ENCODE measurements at places on chromosomes 2 and 18.

DNA sequence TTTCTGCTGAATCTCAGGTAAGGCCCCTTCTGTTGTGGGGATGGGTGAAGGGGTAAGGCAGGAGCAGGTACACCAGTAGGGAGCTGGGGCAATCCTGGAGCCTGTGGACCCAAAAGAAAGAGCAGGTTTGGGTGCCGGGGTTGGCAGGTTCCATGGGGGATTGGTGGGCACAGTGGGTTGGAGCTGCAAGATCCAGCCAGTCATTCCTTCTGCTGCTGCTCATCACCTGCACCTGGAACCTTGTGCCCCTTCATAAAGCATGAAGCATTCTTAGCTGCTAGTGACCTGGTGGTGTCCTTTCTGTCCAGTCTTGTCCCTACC, 24.9 kb downstream of the FHOD3 start:
- DNase-seq, result no peak

- DNase-seq, result no peak
Measured at GRCh38 chr2:234969306-234970098, 17.7 kb downstream of the SH3BP4 start.

GRCh38 chr2:72127401-72128058, 20.1 kb downstream of the CYP26B1 start:
- no peak for DNase-seq

DNA sequence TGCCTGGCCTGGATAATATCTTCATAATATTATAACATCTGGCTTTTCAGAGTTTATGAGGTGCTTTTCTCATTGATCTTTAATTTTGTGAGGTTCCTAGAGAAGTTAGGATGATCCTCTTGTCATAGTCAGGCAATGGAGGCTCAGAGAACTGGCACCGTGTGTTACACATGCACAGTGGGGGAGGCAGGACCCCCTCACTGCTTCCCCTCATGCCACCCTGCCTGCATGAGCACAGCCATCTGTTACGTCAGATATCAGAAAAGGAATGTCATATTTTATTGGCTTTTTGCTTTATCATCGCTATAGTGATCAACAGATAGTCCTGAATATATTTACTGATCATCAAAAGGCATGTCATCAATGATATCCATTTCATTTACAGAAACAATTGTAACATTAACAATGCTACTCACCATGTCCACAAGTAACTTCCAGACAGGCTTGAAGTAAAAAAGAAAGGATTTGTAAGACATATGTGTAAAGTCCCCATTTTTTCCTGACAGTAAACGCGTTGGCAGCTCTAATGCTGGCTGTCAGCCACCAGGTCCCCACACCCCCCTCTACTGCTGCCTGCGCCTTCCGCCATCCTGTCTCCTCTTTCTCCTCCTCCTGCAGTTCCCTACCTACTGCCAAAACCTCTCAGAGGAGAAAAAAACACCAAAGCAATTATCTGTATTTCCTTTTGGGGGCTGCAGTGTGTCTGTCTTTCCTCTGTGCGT, 18.8 kb downstream of the ENOSF1 start:
- no peak for DNase-seq

- DNase-seq, result no peak
Measured at GRCh38 chr2:165373278-165374010, 96.1 kb upstream of the CSRNP3 start.

DNA sequence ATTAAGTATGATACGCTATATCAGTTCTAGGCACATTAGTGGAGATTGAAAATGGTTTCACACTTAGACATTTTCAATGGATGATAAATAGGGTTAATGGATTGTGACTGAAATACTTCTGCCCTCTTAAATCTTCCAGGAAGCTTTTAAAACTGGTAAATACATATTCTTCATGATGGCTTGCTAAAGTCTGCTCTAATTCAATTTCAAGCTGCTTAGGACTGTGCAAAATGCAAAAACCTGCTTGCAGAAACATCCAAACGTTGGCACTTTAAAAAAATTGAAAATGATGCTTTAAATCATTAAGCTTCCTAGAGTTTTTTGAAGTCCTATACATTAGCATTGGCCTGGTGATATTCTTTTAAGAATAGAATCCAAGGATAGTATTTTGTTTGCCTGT, 214.8 kb upstream of the FSHR start:
- DNase-seq, result no peak

GRCh38 chr2:191280290-191280689, 35.1 kb downstream of the MYO1B start:
- no peak for DNase-seq

GRCh38 chr2:122117371-122117770, 361.9 kb downstream of the TSN start:
- DNase-seq, result no peak

DNA sequence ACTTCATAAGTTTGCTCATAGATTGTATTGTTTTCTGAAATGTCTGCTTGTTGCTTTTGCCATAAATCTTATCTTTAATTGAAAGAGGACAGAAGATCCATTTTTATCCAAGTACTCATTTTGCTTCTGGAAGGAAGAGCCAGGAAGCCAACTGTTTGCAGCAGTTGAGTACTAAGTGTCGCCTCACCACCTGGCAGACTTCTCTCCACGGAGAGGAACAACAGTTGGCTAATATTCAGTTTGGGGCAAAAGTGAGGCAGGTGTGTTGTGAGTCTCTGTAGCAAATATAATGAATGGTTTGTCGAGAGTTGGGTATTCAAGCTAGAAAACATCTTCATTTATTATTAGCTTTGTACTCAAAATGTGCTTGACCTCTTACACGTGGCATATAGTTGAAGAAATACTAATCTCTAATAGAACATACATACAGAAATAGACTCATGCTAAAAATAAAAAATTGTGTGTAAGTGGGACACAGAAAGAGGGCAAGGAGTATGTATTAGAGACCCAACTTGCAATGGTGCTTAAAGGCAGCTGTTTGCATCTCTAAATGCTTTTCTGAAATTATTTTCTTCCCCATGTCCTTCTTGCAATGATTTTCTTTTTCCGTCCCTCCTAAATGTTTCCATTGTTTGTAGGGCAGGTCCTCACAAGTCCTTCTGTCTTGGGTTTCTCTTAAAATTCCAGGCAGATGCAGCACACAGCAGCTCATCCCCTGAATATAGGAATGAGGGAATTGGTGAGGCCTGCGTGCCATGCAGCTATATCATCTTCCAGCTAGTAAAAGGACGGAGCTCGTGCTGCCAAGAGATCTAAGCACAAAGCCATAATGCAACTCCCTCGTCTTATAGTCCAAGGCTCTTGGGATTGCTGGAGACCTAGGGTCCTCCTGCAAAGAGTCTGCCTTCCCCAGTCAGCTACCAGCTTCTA, 44.8 kb upstream of the MAP3K20 start:
- no peak for DNase-seq

DNA sequence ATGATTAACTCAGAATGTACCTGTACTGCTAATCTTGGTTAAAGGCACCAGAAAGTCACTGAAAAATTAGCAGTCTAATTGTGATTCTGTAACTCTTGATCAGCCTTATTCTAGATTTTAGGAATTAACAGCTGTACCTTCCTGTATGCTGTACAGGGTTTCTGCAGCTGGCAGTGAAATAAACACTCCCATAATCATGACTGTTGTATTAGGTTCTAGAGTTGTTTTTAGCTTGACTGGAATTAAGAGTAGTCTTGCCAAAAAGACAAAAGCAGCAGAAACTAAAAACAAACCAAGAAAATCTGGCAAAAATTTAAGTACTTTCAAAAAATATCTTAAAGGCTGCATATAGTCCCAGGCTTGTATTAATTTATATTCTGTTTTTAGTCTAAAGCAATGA, 103.5 kb downstream of the SOS1 start:
- no peak for DNase-seq

GRCh38 chr2:104448661-104449440, 405.1 kb upstream of the POU3F3 start:
- no peak for DNase-seq

GRCh38 chr2:145751629-145752028, 1231.7 kb upstream of the ZEB2 start:
- DNase-seq, result no peak

GRCh38 chr18:36752929-36753865, 75.6 kb downstream of the TPGS2 start:
- DNase-seq, result no peak

DNA sequence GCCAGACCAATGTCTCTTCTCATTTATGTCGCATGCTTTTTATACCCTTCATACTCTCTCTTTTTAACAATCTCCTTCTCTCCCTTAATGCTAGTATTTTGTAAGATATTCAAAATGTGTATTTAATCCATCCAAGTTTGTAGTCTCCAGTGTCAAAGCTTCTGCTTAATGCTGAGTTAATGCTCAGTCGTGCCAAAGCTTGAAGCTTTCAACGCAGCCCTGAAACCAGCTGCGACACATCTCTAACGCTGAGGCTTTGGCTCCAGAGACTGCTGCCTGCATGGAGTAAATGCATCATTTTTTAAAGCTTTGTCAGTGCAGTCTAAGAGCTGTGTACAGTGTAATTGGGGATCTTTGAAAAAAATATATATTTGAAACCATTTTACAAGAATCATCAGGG, 2108.8 kb upstream of the PIK3C3 start:
- no peak for DNase-seq

Measured in activated naive CD4-positive, alpha-beta T cell treated with anti-CD3 and anti-CD28 coated beads, Interleukin-2, amount 50 U/mL, for 72 hours (primary cell).